CD4-positive, alpha-beta T cell treated with Interleukin-6 at 100 ng/mL for 8 hours (primary cell): ENCODE measurements at places on chromosomes 2 and 18.

GRCh38 chr2:231398585-231398984, 3.1 kb downstream of the B3GNT7 start:
- no peak for DNase-seq

DNA sequence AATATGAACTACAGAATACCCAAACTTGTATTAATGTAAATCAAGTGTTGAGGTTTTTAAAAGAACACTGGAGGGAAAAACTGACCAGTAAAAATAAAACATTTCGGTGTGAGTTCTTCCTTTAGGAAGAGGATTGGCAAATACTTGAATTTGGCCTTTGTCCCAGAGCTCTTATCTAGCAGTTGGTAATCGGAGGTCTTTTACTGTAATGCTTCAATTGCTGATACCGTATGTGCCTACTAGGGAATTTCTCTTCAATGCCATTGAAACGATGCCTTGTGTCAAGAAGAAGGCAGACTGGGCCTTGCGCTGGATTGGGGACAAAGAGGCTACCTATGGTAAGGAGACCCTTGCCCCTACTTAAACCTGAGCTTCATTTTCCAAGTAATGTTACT, 4.1 kb downstream of the RRM2 start:
- no peak for DNase-seq

DNA sequence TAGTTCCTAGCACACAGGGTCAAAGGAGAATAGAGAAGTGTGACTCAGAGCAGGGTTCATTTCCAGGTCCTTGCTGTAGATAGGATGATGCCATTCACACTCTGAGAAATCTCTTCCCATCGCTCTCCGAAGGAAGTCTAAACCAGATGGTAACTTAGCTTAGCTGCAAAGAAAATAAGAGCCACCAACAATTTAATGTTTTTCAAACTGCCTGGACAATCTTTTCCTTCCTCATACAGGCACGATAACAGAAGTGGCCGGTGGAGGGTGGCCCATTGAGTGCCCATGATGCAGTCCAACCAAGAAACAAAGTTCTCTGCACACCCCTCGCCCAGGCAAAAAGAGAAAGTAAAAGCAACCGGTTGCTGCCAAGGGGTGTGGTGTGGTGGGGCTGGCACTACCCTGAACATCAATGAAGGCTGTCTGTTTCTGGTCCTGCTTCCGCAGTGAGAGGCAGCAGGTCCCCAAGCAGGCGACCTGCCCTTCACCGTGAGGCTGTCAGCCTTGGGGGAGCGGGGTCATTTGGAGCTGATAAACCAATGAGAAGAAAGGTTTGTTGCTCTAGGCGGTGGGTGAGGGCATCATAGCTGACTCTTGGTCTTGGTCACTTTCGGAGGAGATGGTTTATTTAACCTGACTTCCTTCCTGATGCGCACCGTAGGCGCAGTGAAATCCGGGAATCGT, 105.6 kb upstream of the CD302 start:
- peak; percentile 65 for DNase-seq

DNA sequence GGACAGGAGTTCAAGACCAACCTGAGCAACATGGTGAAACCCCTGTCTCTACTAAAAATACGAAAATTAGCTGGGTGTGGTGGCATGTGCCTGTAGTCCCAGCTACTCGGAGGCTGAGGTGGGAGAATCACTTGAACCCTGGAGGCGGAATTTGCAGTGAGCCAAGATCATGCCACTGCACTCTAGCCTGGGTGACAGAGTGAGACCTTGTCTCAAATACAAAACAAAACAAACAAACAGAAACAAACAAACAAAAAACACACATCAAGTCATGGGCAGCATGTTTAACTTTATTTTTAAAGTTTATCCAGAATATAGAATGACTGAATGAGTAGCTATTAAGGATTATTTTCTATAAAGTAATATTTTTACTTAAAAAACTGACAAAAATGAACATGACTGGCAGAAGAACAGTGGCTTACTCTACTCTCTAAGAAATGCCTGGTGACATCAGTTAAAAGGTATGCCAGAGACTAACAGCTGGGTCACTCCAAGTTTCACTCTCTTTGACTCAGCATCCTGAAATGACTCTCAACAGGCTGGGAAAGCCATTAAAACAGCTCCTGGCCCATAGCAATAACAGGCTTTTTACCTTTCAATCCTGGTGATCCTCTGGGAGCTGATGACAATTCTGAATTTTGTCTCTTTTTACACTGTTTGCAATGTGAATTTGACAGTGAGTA, 281.6 kb upstream of the STON1 start:
- DNase-seq: no peak

DNA sequence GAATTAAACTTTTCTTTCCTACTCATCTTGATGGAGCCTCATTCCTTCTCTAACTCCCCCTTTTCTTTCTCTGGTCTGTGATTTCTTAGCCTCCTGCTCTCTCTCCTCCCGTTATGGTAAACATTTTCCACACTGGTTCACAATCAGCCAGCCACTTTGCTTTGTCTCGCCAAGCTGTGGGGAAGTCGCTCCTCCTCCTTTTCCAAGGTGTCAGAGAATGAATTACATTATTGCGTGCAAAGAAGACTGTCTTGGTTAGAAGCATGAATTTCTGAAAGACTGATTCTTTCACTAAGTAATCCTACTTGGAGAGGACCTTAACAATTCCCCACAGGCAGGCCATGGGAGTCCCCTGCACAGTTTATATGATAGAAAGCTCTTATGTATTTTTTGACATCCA, 46.1 kb downstream of the RASGRP3 start:
- DNase-seq: no peak
